ENCODE measurements at places on chromosomes 2 and 18.

GRCh38 chr2:67694445-67694844 is 297.3 kb downstream of the ETAA1 start:
- DNase-seq, result no peak

DNA sequence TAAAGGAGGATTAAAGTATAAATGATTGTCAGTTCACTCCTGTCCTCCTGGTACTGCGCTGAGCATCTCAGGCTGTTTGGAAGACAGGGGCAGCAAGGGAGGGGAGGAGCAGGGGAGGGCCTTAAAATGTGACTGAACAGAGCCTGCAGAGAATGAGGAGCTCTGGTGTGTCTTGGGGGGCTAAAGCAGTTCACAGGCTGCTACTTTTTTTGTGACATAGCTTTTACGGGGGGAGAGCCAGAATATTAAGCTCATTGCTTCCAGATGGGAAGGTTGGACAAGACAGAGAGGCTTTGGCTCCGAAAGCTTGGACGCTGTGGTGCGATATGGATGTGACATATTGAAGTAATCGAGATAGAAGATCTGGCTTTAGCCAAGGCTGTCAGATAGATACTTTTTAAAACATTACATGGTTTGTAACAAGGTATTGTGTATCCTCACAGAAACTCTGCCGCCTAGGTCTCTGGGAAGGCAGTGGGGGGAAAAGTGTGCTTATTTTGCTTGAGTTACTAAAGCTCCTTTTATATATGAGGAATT is 40.5 kb downstream of the RDH14 start:
- no peak for DNase-seq

- no peak for DNase-seq
These were observed 156.9 kb upstream of the DCC start for GRCh38 chr18:52183107-52183506.

DNA sequence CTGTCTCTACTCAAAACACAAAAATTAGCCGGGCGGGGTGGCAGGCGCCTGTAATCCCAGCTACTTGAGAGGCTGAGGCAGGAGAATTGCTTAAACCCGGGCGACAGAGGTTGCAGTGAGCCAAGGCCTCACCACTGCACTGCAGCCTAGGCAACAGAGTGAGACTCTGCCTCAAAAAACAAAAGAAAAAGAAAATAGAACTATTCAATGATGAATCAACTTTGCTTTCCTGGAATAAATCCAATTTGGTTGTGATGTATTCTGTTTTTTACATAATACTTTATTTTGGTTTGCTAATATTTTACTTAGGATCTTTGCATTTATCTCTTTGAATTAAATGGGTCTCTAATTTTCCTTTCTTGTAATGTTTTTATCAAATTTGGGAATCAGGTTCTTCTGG is 86.3 kb upstream of the MBOAT2 start:
- no peak for DNase-seq

DNA sequence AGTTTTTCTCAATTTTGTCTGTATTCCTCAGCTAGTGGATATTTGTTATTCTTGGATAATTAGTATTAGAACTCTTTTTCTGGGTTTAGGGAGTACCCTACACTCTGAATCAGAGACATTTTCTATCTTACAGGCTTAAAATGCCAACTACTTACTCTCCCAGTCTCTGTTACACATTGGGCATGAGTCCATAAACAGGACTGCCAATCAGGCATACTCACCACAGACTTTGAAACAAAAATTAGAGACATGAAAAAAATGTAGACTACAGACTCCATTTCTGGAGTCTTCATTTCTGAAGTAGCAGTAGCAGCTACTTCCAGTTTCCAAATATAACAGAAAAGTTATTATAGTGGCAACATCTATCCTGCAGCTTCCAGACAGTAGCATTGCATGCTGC is 279.7 kb downstream of the MBD5 start:
- no peak for DNase-seq

GRCh38 chr18:23712445-23712844 is 23.2 kb downstream of the LAMA3 start:
- no peak for DNase-seq

DNA sequence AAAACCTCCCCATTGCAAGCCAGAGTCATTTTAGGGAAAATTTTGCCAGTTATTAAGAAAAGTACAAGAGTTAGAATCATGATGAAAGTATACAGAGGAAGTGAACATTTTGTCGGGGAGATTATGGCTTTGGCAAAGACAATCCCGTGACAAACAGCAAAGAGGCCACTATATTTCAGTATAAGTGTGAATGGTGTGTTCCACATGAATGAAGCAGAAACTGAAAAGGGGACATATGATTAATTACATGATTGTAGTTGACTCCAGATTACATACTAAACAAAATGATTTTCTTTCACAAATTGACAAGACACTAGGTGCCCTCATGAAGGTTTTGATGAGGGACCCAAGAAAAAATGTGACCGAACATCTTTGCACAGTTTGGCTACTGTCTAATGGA is 42.0 kb downstream of the SP140 start:
- peak; percentile 47 for DNase-seq

DNA sequence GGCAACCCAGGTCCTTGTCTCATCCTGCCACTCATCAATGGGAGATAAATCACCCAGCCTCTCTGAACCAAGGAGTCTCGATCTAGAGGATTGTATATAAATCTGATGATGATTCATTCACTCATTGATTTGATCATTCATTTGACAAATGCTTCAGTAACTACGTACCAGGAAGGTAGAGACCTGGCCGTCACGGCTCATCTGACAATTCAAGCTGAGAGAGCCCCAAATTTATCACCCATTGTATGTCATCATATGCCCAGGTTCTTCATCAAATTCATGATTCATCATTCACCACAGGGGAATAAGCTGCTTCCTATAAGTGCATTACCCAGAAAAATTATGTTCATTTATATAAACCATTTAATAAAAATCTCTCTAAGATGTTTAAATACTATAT is 116.9 kb downstream of the FAM161A start:
- no peak for DNase-seq

GRCh38 chr18:58896268-58896667 is 31.6 kb downstream of the ZNF532 start:
- DNase-seq, result peak; percentile 41

- DNase-seq, result no peak
These were observed 35.3 kb downstream of the FRZB start for GRCh38 chr2:182831101-182831500.

- DNase-seq, result peak; percentile 46
These were observed 16.9 kb upstream of the HNRNPLL start for GRCh38 chr2:38619458-38620164.

DNA sequence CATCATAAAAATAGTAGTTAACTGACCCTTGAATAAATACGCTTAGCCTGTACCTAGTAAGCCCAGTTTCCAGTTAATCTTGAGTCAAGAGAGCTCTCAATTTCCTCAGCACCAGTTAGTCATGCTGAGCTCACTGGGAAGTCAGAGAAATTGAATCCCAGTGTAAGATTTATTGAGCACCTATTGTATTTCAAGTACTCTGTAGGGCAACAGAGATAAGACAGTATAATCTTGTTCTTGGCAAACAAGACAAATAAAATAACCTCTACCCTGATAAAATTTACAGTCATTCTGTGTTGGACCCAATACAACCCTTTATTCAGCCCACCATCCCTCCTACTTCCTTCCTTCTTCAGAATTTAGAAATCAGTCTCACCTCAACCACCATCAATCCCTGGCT is 71.9 kb upstream of the NRP2 start:
- no peak for DNase-seq

- DNase-seq, result no peak
These were observed 56.7 kb upstream of the MSTN start for GRCh38 chr2:190119257-190119656.

- DNase-seq, result no peak
These were observed 120.9 kb downstream of the RNF152 start for GRCh38 chr18:61771861-61772260.

DNA sequence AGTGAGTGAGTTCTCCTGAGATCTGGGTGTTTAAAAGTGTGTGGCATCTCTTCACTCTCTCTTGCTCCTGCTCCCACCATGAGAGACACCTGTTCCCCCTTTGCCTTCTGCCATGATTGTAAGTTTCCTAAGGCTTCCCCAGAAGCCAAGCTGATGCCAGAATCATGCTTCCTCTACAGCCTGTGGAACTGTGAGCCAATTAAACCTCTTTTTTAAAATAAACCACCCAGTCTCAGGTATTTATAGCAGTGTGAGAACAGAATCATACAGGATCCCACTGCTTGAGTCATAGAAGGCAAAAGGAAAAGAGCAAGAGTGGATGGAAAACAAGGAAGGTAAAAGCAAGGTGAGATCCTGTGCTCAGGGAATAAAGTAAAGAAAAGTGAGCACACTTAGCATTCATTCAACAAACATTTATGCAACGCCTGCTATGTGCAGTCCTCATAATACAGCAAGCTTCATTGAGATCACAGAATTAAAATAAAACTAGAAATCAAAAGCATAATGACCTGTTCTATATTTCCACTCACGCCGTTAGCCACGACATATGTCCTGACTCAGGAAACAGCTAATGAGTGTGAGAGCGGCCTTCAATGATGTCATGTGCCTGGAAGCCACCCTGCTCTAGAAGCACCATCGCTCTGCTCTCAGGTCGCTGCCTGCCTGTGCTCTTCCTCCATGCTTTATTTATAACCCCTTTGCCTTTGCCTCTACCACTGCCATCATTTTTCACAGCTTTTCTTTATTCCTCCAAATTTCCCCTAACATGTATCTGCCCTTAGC is 11.3 kb upstream of the COPS8 start:
- no peak for DNase-seq

DNA sequence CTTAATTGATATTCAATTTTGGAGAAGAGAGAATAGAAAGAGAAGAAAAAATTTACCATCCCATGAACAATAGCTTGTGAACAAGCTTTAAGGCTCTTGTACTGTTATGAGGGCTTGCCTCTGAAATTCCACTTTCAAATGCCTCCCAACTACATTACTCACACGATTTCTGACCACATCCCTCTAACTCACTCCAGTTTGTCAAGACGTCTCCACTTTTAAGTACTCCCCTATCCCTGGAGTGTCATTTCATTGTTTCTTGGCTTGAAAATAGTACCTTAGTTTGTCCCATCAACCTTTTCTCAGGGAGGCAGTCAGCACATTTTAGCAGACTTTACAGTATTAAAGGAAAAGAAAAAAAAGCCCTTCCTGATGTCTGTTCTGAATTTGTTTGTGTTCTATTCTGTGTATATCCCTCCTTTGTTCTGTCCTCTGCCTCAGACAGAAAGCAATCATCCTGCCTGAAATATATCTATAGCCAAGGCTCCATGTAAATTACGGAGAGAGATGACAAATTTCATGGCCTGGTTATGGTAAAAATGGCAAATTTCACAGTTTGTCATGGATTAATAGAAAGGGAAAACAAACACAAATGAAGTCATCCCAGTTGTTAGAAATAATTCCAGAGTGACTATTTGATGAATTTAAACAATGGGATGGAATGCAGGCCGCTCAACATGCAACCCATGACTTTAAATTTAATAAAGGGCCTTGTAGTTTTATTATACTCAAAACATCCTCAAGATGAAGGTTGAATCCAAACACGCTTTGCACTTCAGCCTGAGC is 228.8 kb downstream of the ETAA1 start:
- no peak for DNase-seq

GRCh38 chr2:151882786-151883445 is 54.7 kb upstream of the ARL5A start:
- DNase-seq, result no peak

GRCh38 chr2:96726131-96726530 is 13.7 kb downstream of the LMAN2L start:
- DNase-seq, result no peak

GRCh38 chr2:161039071-161039470 is 121.2 kb upstream of the TANK start:
- DNase-seq, result no peak

- no peak for DNase-seq
These were observed 6.7 kb downstream of the EHD3 start for GRCh38 chr2:31240381-31241365.

DNA sequence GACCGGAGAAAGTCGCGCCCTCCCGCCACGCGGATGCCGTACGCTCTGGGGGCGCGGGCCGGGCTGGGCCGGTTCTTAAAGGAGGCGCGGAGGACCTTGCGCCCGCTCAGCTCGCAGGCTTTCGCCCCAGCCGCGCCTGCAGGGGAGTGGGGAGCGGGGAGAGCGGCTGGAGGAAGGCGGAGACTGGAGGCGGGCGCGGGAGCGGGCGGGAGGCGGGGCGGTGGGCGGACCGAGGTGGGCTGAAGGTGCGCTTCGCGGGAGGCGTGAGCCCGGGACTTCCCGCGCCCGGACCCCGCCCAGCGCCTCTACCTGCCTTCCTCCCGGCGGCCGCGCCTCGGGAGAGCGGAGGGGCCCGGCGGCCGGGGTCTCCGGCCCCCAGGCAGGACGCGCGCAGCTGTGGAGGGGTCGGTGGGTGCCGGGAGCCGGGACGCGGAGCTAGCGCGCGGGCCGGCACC is at the start of gene ADRA2B:
TSS of gene ADRA2B (minus strand) at position 148 of the 455 bp plus-strand sequence. CDS start 422 bp downstream, outside the sequence.
- DNase-seq, result peak; percentile 86

GRCh38 chr2:150792780-150793300 is 305.4 kb upstream of the RND3 start:
- no peak for DNase-seq

DNA sequence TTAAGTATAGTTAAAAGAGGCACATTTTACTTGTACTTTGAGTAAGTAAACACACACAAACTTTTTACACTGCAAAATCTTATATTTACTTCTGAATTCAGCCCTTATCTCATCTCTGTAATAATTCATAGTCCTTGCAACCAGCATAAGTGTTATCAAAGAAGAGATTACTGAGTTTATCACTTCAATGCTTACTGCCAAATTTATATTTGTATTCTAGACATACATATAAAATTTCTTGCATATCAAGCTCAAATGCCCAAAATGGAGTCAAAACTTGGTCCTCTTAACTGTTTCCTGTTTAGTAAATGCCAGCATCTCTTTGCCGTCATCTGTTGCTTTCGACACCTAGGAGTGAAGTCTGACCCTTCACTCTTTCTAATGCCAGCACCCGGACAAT is 21.1 kb upstream of the KCNJ3 start:
- DNase-seq, result no peak

DNA sequence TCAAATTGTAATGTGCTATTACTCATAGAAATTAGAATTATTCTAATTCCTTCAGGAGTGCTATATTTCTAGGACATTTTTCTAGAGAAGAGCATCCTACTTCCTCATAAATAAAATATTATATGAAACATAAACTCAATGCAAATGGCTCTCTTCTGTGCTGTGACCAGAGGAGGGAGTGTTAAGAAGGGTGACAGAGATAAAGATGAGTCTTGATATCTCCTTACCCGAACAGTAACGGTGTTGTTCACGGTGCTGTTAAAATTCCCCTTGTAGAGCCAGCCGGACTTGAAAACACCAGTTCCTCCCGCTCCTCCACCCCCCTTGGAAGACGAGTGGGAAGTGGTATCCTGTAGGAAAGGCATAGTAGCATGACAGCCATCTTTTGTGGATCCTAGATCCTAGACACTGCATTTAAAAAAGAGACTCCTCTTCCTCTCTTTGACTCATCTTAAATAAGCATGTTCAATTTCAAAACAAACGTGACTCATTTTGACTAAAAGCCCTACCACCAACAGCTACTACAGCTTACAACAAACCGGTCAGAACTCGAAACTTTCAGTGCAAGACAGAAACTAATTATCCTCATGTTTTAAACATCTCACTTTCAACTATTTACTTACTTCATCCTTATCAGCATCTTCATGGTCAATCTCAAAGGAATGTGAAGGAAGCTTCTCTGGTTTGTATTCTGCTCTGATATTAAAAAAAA is 156.3 kb downstream of the DOCK10 start:
- DNase-seq, result peak; percentile 23
